ENCODE measurements at places on chromosomes 4 and X.
A peak's percentile ranks its signal among the peaks of the same experiment; 100 is the strongest.

- peaks cover 13% of the 10 kb centered on the region for H3K36me3 ChIP-seq
- H3K27me3 ChIP-seq: peaks cover 3% of the 10 kb centered on the region
- peak overlapping the region; percentile 10 for H3K4me3 ChIP-seq
- H3K27ac ChIP-seq: peak overlapping the region; percentile 83
- peaks cover 38% of the 10 kb centered on the region for H3K4me1 ChIP-seq
Observed at GRCh38 chr4:120714417-120715010, 208.0 kb downstream of the PRDM5 start.

DNA sequence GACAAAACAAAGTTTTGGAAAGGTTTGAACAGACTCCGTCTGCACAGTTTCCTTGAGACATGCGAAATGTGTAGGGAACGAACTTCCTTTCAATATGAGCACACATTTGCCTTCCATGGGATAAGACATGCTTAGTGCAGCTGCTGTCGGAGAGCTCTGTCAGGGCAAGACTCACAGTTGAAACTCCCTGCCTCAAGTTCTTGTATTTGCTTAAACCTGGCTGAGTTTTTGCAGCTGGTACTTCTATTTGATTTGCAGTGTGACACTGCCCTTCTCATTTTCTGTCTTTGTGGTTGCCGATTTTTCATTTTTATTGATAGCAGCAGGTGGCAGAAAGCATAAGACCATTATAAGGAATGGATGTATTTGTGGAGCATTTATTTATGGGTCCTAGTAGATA lies 18.2 kb upstream of the RHOH start:
- peaks cover 5% of the 10 kb centered on the region for H3K27me3 ChIP-seq
- peaks cover 29% of the 10 kb centered on the region for H3K4me1 ChIP-seq
- no peak for DNase-seq
- H3K4me3 ChIP-seq: no peak overlapping the region

GRCh38 chr4:107843391-107843790 lies 18.7 kb downstream of the SGMS2 start:
- peaks cover 5% of the 10 kb centered on the region for H3K36me3 ChIP-seq
- no peak for DNase-seq
- H3K4me3 ChIP-seq: no peak overlapping the region
- no peaks in the 10 kb centered on the region for H3K4me1 ChIP-seq

GRCh38 chr4:108965016-108965415 lies 202.2 kb upstream of the ETNPPL start:
- H3K4me3 ChIP-seq: no peak overlapping the region
- peaks cover 6% of the 10 kb centered on the region for H3K27me3 ChIP-seq
- H3K4me1 ChIP-seq: no peaks in the 10 kb centered on the region
- H3K36me3 ChIP-seq: no peaks in the 10 kb centered on the region

GRCh38 chr4:140308366-140309123 lies 64.9 kb upstream of the SCOC start:
- H3K27me3 ChIP-seq: peaks cover 13% of the 10 kb centered on the region
- H3K4me3 ChIP-seq: no peak overlapping the region
- no peak for DNase-seq
- no peaks in the 10 kb centered on the region for H3K36me3 ChIP-seq

GRCh38 chr4:925771-926500 lies 6.2 kb downstream of the GAK start:
- H3K36me3 ChIP-seq: peaks cover 19% of the 10 kb centered on the region
- DNase-seq: no peak
- H3K27ac ChIP-seq: no peak overlapping the region
- H3K4me1 ChIP-seq: peaks cover 43% of the 10 kb centered on the region
- no peaks in the 10 kb centered on the region for H3K27me3 ChIP-seq
- no peak overlapping the region for H3K4me3 ChIP-seq

- peaks cover 46% of the 10 kb centered on the region for H3K4me1 ChIP-seq
- H3K27me3 ChIP-seq: peaks cover 7% of the 10 kb centered on the region
- no peak overlapping the region for H3K4me3 ChIP-seq
Observed at GRCh38 chr4:2574009-2574408, 37.6 kb downstream of the FAM193A start.

- H3K4me1 ChIP-seq: peaks cover 29% of the 10 kb centered on the region
- peaks cover 8% of the 10 kb centered on the region for H3K36me3 ChIP-seq
- no peak for DNase-seq
- H3K27me3 ChIP-seq: peaks cover 10% of the 10 kb centered on the region
- H3K27ac ChIP-seq: peak overlapping the region; percentile 41
- no peak overlapping the region for H3K4me3 ChIP-seq
Observed at GRCh38 chr4:25104591-25104990, 55.7 kb downstream of the SEPSECS start.

DNA sequence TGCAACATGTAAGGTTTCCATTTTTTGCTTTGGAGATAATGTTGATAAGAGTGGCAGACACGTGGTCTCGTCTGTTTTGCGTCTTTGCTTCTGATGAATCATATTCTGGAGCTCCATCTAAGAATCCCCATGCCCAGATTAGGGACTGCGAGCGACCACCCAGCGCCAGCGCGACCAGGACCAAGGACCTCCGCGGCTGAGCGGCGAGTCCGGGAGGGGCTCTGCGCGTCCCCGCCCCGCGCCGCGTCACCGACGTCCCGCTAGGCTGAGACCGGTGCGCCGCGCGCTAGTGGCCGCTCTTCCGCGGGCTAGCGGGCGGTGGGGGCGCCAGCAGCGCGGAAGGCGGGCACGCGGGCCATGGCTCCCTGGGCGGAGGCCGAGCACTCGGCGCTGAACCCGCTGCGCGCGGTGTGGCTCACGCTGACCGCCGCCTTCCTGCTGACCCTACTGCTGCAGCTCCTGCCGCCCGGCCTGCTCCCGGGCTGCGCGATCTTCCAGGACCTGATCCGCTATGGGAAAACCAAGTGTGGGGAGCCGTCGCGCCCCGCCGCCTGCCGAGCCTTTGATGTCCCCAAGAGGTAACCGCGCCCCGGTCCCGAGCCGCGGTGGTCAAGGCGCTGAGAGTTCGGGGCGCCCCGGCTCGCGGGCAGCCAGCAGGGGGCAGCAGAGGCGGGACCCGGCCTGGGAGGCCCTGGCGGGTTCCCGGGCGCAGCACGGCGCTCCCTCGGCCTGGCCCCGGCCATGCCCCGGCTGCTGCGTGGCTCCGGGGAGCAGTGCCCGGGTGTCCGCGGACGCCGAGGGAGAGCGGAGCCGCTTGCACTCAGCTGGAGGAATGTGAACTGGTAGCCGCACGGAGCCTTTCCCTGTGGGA lies at the start of gene SRD5A3:
Gene SRD5A3, plus strand, starts transcription at position 263 of the 871 bp plus-strand sequence. Its CDS starts 95 bp downstream, at position 358.
- H3K36me3 ChIP-seq: no peaks in the 10 kb centered on the region
- H3K27me3 ChIP-seq: peaks cover 3% of the 10 kb centered on the region
- peak; percentile 94 for DNase-seq
- peak within 1 kb of the TSS; percentile 97 for H3K27ac ChIP-seq
- peaks cover 35% of the 10 kb centered on the region for H3K4me1 ChIP-seq

DNA sequence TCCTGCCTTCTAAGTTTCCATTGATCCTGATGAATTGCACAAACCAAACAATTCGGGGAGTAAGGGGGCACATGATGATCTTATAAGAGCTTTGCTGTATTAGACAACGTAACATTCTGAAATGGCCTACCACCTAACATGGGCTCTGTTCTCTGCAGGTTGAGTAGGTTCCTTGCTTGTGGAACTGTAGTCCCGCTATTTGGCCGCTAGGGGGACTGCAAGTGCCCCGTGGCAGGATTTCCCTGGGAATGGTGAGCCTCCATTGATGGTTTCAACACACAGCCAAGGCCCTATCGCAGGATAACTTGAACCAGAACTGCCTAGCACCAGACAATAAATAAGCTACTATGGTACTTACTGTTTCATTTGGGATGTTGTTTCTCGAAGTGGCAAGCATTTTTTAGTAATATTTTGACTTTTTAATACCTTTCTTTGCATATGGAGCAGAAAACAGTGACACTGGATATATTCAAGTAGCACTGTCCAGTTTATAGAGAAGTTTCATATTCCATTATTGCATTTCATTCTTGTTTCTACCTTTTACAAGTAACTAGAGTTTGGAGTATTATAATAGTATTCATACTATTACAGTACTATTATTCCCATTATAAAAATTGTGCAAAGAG lies 11.9 kb downstream of the AR start:
- peaks cover 22% of the 10 kb centered on the region for H3K36me3 ChIP-seq
- H3K27ac ChIP-seq: no peak overlapping the region
- H3K4me3 ChIP-seq: no peak overlapping the region
- DNase-seq: peak; percentile 15

GRCh38 chrX:38273453-38273852 lies 52.8 kb upstream of the SRPX start:
- H3K4me1 ChIP-seq: no peaks in the 10 kb centered on the region
- H3K36me3 ChIP-seq: peaks cover 20% of the 10 kb centered on the region
- H3K27ac ChIP-seq: no peak overlapping the region
- DNase-seq: no peak
- no peaks in the 10 kb centered on the region for H3K27me3 ChIP-seq
- no peak overlapping the region for H3K4me3 ChIP-seq

GRCh38 chr4:101689220-101689619 lies 101.3 kb upstream of the BANK1 start:
- H3K4me3 ChIP-seq: no peak overlapping the region
- no peak overlapping the region for H3K27ac ChIP-seq
- no peak for DNase-seq
- H3K27me3 ChIP-seq: peaks cover 3% of the 10 kb centered on the region
- H3K4me1 ChIP-seq: no peaks in the 10 kb centered on the region

DNA sequence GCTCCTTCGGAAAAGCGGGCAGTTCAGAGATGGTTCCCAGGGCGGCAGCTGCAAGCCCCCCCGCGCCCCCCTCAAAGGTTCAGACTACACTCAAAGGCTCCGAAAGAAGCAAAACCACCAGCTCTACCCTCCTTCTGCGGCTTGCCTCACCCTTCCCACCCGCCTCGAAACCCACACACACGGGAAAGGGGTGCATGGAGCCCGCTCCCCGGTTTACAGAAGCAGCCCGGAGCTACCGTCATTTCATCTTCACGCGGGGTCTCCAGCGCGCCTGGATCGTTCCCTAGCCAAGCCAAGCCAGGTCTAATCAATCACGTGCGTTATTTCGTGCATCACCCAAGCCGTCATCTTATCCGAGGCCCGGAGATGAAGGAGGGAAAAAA lies 1.2 kb downstream of the NLGN4X start:
- peak; percentile 33 for DNase-seq
- H3K4me1 ChIP-seq: peaks cover 22% of the 10 kb centered on the region
- no peak overlapping the region for H3K27ac ChIP-seq
- H3K27me3 ChIP-seq: peaks cover 53% of the 10 kb centered on the region

DNA sequence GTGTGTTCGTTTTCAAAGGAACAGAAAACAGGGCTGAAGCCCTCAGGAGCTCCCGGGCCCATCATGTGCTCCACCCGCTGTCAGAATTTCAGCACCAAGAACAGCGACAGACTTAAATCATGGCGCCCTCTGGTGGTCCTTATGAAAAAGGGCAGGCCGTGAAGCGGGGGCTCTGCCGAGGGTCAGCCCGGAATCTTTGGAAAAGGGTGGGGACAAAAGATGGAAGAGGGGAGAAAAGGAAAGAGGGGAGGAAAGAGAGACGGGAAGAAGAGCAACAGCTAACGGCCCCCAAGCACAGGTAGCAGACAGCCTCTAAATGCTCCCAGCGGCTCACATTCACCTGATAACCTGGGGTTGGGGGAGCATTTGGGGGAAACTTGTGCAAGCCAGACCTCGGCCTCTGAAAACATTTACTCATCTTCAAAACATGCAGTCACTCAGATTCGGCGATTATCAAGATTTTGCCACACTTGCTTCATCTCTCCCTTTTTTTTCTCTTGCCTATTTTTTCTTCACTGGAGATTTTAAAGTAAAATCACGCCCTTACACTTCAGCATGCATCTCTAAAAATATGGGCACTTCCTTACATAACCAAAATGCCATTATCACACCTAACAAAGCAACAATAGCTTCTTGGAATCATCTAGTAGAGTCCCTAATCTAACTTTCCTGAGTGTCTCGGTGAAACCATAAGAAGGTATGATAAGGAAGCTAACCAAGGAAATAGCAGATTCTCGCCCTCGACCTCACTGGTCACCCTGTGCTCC lies 28.1 kb upstream of the MAN2B2 start:
- no peak overlapping the region for H3K27ac ChIP-seq
- H3K36me3 ChIP-seq: no peaks in the 10 kb centered on the region
- H3K4me3 ChIP-seq: no peak overlapping the region
- peak; percentile 72 for DNase-seq
- H3K4me1 ChIP-seq: no peaks in the 10 kb centered on the region

DNA sequence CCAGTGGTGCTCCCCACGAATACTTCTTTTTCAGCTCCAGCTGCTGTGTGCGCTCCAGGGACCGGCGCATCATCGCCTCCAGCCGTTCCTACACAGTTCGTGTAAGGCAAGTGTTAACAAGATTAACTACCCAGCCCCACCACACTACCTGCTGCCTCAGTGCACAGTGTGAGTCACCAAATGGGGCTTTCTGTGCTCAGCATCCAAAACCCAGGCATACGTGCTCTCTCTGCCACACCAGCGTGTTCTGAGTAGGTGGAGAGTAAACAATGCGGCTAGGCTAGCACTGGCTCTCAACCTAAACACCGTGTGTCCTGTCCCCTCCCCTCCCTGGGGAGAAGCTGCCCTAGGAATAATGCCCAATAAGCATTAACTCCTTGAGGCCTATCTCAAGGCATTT lies 60.0 kb downstream of the MAP7D2 start:
- DNase-seq: no peak
- H3K4me1 ChIP-seq: peaks cover 17% of the 10 kb centered on the region

- DNase-seq: no peak
- no peak overlapping the region for H3K4me3 ChIP-seq
- no peak overlapping the region for H3K27ac ChIP-seq
- H3K27me3 ChIP-seq: no peaks in the 10 kb centered on the region
- H3K4me1 ChIP-seq: no peaks in the 10 kb centered on the region
- peaks cover 52% of the 10 kb centered on the region for H3K36me3 ChIP-seq
Observed at GRCh38 chr4:78926826-78927225, 12.4 kb downstream of the PAQR3 start.

DNA sequence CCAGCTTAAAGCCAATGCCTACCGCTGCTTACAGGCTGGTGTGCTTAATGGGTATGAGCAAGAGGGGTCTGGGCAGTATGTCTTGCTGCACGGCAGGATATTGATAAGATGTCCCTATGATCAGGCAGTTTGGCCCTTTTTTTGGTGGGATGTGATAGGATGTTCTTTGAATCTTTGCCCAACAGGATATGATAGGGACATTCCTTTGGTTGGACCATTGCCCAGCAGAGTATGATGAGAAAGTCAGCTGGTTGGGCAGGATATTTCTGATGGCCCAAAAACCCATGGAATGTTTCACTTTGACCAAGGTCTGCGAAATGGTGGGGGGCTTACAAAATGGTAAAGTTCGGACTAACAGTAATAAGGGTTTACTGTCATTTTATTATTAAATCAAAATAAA lies 1060.6 kb downstream of the STIM2 start:
- DNase-seq: no peak
- no peak overlapping the region for H3K27ac ChIP-seq
- no peaks in the 10 kb centered on the region for H3K27me3 ChIP-seq
- H3K4me1 ChIP-seq: peaks cover 9% of the 10 kb centered on the region
- no peaks in the 10 kb centered on the region for H3K36me3 ChIP-seq

DNA sequence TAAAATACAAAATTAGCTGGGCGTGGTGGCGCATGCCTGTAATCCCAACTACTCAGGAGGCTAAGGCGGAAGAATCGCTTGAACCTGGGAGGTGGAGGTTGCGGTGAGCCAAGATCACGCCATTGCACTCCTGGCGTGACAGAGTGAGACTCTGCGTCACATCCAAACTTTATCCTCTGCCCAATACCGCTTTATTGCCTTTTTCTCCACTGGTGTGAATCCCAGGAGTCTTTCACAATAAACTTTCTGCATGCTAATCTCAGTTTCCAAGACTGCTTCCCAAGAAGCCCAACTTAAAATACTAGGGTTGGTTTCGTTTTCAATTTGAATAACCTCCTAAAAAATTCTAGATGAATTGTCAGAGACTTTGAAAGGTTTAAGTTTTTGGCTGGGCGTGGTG lies 27.2 kb upstream of the DHX15 start:
- H3K27ac ChIP-seq: no peak overlapping the region
- no peak for DNase-seq
- H3K36me3 ChIP-seq: no peaks in the 10 kb centered on the region
- H3K4me1 ChIP-seq: no peaks in the 10 kb centered on the region
- peaks cover 8% of the 10 kb centered on the region for H3K27me3 ChIP-seq
- H3K4me3 ChIP-seq: no peak overlapping the region

All from nephron progenitor cell (in vitro differentiated cells).